ENCODE measurements at places on chromosomes 6 and 20.
A peak's percentile ranks its signal among the peaks of the same experiment; 100 is the strongest.

DNA sequence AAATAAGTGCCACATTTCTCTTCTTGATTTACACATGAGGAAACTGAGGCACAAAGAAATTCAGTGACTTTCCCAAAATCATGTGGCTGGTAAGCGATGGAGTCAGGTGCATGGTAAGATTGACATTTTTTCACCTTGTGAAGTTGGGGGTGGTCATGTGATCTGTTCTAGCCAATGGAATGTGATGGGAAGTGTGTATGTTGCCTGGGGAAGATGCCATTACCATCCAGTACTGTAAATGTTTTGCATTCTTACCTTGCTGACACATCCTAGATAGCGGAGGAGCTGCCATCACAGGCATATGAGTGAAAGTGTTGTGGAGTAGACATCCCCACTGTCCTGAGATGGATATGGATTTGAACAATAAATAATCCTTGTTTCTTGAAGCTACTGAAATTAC, 499.6 kb upstream of the SULF2 start:
- peak; percentile 70 for DNase-seq

GRCh38 chr20:51037532-51038115, 14.7 kb upstream of the KCNG1 start:
- no peak for DNase-seq

GRCh38 chr6:4402477-4402976, 267.2 kb upstream of the ECI2 start:
- peak; percentile 89 for DNase-seq

DNA sequence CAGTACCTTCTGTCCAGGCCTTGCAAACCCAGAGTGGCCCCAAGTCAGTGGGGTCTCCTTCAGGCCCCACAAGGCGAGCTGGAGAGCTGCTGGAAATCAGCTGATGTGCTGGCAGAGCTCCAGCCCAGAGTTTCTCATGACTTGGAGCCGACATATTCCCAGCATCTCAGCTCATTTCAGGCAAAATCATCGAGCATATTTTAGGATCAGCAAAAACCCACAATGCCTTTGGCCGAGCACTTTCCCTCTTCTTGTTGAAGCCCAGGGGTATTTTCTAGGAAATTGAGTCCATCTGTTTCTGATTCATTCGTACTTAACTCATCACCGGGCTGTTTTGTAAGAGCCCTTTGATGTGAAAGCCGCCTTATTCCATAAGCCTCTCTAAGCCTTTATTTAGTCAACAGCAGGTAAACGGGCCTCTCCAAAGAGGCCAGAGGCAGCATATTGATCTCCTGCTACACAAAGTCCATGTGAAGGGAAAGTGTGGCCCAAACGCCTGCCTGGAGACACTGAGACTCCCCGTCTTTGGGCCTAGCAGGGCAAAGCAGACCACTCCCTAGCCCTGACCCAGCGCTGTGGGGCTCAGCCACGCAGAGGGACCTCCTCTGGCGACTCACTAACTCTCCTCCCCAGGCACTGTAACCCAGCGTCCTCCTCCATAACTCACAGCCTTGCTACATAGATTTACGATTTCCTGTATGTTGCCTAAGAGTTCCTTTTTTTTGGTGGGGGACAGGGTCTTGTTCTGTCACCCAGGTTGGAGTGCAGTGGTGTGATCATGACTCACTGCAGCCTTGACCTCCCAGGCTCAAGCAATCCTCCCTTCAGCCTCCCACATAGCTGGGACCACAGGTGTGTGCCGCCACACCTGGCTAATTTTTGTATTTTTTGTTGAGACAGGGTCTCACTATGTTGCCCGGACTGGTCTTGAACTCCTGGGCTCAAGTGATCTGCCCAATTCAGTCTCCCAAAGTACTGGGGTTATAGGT, 12.1 kb upstream of the C20orf203 start:
- peak; percentile 84 for DNase-seq

DNA sequence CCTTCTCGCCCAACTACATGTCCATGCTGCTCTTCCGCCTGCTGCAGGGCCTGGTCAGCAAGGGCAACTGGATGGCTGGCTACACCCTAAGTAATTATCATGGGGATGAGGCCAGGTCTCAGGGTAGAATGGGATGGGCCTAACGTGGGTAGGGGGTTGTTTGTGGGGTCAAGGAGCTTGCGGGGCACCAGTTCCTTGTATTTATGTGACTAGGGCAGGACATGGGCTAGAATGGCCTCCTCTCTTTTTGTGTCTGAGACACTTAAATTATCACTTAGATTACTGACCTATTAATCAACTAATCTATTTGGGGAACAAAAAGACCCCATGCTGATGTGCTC, 10.7 kb downstream of the SLC22A1 start:
- no peak for DNase-seq
